Esophagus squamous epithelium (tissue), 5 donors: ENCODE measurements at places on chromosomes 3 and 15. TPM values are rescaled to one million over a fixed set of nuclear protein-coding genes. Genes with fewer than 3 reads are reported as not detected.

Gene MYZAP
- total RNA-seq: 29.8 TPM

Gene GP5
- not detected for total RNA-seq

Gene C3orf70
- 0.75 TPM for total RNA-seq

Gene CHAC1
- 7.9 TPM for total RNA-seq

Gene CCR3
- not detected for total RNA-seq

Gene ACAN
- 2.6 TPM for total RNA-seq

Gene CADPS
- total RNA-seq: 4.8 TPM

Gene ALCAM
- total RNA-seq: 4.6 TPM

Gene TICRR
- 9.0 TPM for total RNA-seq

Gene C15orf62
- 11.3 TPM for total RNA-seq

Gene SRGAP3
- 7.9 TPM for total RNA-seq

Gene SLC35G2
- 0.68 TPM for total RNA-seq

Gene HCN4
- not detected for total RNA-seq

Gene GOLGA6L4
- total RNA-seq: 0.97 TPM

Gene MGLL
- total RNA-seq: 146 TPM

Gene ABHD10
- total RNA-seq: 15.8 TPM

Gene KIF9
- 9.2 TPM for total RNA-seq

Gene PARP15
- 0.08 TPM for total RNA-seq

Gene CISH
- 9.3 TPM for total RNA-seq

Gene ATP13A4
- total RNA-seq: 24.9 TPM

Gene TEX55
- not detected for total RNA-seq

Gene CCDC54
- not detected for total RNA-seq

Gene IFT57
- 21.6 TPM for total RNA-seq

Gene LDHAL6B
- total RNA-seq: not detected

Gene RFC4
- total RNA-seq: 14.7 TPM

Gene CYP19A1
- total RNA-seq: not detected

Gene SMCO1
- total RNA-seq: not detected

Gene NCEH1
- total RNA-seq: 9.1 TPM

Gene TPM1
- 44.3 TPM for total RNA-seq

Gene SERPINI2
- total RNA-seq: 1.1 TPM

Gene CPOX
- total RNA-seq: 23.6 TPM

Gene ATP13A5
- total RNA-seq: 0.19 TPM

Gene ROPN1
- not detected for total RNA-seq

Gene CLDN1
- 59.6 TPM for total RNA-seq

Gene FES
- total RNA-seq: 1.8 TPM

Gene ABI3BP
- total RNA-seq: 68.7 TPM

Gene SCN5A
- 0.18 TPM for total RNA-seq
